CD4-positive, CD25-positive, alpha-beta regulatory T cell (primary cell): ENCODE measurements at places on chromosomes 4 and X.

GRCh38 chrX:135089126-135089525 lies 31.2 kb downstream of the ETDB start:
- no peak for DNase-seq

- no peak for DNase-seq
Measured at GRCh38 chrX:96211953-96212352, 472.7 kb upstream of the DIAPH2 start.

- no peak for DNase-seq
Measured at GRCh38 chr4:76571274-76571673, 136.2 kb downstream of the SHROOM3 start.

GRCh38 chrX:53930515-53931380 lies 113.5 kb downstream of the PHF8 start:
- no peak for DNase-seq

GRCh38 chrX:113522814-113523213 lies 682.2 kb upstream of the AMOT start:
- DNase-seq, result no peak

DNA sequence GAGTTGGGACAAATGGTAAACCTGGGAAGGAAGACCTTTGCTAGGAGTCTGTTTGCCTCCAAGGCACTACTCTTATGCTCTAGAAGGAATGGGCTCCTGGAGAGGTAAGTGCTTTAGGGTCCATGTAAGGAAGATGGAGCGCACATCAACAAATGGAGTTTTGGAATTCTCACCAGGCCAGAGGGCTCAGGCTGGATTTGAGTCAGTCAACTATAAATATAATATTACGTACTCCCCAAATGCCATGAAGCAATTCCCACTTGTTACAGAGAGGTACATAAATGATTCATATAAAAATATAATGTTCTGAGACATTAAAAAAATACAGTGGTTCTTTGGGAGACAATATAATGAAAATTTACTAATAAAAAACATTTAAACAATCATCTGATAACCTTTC lies 1.6 kb upstream of the SLC9B1 start:
- no peak for DNase-seq

DNA sequence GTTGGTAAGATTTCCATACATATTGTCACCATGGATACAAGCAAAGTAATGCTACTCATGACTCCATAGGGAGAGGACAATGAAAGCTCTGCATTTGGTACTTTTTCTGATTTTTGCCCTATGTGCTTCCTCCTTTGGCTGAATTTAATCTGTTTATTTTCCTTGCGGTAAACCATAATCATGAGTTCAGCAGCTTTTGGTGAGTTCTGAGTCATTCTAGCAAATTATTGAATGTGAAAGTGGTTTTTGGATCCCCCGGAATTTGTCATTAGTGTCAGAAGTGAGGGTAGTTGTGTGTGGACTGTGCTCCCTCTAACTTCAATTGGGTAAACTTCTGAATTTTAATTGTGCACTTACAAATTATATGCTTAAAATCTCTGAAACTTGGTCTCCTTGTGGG lies 170.3 kb downstream of the MOSPD2 start:
- DNase-seq, result no peak

- DNase-seq, result no peak
Measured at GRCh38 chr4:7390336-7390735, 44.4 kb downstream of the PSAPL1 start.

GRCh38 chr4:113766882-113767281 lies 5.3 kb upstream of the CAMK2D start:
- DNase-seq, result no peak

- DNase-seq, result no peak
Measured at GRCh38 chr4:26048950-26049349, 134.9 kb downstream of the SMIM20 start.

DNA sequence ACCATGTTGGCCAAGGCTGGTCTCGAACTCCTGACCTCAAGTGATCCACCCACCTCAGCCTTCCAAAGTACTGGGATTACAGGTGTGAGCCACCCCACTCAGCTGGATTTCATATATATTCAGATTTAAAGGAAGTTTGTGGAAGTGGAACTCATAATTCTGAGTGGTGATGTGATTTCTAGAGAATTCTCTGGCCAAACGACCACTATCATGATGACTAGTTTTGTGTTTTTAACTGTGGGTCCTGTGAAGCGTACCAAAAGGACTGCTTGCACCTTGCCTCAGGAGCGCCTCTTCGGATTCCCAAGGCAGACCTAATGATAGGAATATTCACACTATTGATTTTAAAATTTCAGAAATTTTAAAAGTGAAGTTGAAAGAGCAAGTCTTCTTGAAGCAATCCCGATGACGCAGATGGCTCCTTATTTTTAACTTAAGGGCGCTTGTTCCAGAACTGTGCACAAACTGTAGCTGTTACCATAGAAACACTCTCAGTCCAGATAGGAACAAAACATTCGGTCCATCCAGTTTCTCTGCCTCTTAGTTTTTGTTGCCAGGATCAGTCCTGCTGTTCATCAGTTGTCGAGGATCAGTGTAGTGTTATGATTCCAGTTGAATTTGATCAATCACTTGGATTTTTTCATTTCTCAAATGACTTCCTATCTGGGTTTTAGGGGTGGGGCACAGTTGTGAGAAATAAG lies 51.7 kb upstream of the CLCN4 start:
- no peak for DNase-seq

DNA sequence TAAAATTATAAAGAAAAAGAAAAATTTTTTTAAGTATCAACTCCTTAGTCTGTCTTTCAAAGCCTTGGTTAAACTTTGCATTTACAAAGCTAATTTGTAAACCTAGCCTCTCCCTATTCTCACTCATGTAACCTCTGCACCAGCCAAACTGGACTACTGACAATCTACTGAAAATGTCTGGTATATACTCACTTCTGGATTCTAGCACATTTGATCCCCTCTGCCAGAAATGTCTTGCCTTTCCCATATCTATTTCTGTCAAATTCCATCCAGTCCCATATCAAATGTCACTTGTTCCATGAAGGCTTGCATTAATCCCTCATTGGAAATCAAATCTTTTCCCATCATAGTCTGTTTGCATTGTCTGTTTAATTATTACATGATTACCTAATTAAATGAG lies 105.8 kb upstream of the KLHL13 start:
- DNase-seq, result no peak

DNA sequence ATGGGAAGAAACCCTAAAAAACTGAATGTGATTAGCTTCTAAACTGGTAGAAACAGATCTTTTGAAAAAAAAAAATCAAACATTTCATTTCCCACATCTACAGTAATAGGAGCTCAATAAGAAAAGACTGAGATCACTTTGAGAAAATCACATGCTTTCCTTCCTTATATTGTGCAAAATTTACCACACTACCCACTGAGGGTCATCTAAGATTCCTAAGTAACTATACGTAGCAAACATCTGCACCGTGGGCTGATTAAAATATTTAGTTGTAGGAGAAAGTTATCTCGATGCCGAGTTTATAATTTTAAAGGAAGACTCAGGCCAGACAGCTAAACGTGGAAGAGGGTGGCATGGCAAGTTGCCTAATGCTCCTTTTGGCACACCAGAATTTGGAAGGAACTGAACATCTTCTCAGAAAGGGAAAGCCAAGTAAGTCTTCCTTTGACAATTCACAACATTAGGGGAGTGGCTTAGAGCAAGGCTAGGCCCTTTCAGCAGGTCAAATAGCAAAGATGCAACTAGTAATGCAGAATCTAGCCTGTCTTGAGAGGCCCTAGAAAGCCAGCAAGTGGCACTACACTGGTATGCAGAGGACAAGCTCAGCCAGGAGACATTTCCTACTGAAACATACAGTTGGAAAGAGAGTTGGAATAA lies 128.0 kb downstream of the TMA16 start:
- no peak for DNase-seq

DNA sequence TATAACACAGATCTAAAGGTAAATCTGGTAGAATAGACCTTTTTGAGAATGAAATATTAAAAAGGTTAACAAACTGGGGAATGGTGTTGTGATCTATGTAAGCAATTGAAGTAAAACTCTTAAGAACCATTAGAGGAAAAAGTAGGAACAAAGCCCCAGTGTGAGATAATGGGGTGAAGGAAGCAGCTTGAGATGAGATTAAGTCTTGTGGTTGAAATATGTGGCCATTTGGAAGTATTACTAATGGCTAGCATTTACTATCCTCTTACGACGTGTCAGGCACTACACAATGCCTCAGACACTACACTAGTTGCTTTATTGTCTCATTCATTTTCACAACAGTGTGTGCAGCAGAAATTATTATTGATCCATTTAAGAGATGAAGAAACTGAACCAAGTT lies 25.9 kb upstream of the NDNF start:
- DNase-seq, result no peak

- no peak for DNase-seq
Measured at GRCh38 chrX:153653556-153653955, 6.6 kb downstream of the DUSP9 start.

GRCh38 chr4:13533670-13534343 lies 10.5 kb downstream of the NKX3-2 start:
- no peak for DNase-seq

GRCh38 chr4:129545599-129546278 lies 449.8 kb downstream of the C4orf33 start:
- DNase-seq, result no peak

DNA sequence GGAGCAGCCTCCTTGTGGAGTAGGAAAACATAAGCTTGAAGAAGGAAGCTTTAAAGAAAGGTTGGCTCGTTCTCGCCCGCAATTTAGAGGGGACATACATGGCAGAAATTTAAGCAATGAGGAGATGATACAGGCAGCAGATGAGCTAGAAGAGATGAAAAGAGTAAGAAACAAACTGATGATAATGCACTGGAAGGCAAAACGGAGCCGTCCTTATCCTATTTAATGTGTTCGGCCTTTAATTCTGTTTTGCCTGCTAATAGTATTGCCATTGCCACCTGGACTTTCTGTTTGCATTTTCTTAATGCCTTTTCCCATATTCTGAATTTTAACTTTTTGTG lies 1.4 kb downstream of the TCEAL1 start:
- no peak for DNase-seq

DNA sequence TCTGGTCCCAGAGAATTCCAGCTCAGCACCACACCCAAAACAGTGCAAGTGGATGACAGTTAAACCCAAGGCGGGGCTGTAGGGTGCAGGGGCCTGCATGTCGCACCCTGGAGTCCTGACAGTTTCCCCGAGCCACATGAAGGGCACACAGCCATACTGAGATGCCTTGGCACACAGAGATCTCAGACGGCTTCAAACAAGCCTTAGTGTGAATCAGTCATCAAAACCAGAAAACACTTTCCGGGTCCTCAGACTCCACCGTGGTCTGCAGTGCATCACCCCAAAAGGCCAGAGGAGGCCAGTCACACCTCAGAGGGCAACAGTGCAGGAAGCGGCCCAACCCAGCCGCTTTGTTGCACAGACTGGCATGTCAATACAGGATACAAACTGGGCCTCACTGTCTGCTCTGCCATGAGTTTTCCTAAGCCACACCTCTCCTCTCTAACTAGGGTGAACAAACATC lies 64.6 kb upstream of the ENPP6 start:
- peak; percentile 37 for DNase-seq

- DNase-seq, result no peak
Measured at GRCh38 chr4:65033899-65034298, 624.6 kb upstream of the TECRL start.

DNA sequence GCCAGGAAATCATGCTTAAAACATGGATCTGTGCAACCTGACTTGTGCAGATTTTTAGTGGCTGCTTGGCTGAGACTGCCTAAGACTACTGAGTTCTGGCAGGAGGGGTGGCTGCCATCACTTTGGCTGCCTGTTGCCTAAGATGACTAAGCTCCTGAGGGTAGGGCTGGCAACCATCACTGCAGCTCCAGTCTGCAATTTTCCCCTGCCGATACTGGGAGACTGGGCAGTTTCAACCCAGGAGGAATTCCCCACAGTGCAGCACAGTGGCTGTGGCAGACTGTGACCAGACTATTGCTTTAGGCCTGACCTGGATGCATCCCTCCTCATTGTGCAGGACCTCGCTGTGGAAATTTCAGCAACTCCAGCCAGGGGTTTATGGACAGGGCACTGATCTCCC lies 544.9 kb downstream of the ANKRD50 start:
- DNase-seq, result no peak

GRCh38 chr4:12926189-12927066 lies 557.7 kb downstream of the RAB28 start:
- no peak for DNase-seq

GRCh38 chrX:119755981-119756533 lies 2.3 kb upstream of the SOWAHD start:
- DNase-seq, result peak; percentile 6

DNA sequence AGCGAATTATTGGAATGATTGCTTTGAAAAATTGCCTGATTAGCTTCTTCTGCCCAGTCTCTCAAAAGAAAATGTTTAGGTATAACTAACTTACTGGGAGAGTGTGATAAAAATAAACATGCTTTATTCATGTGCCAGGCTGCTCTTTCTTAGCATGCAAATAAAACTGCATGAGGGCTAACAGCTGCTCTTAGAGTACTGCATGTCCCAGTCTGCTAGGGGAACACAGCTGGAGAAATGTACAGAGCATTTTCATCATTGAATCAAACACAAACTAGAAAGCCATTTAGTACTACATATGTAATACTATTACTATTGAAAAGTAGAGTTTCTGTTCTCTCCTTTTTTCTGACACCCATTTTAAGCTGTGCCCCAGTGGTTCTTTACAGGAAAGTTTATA lies 726.0 kb downstream of the GRID2 start:
- no peak for DNase-seq

GRCh38 chrX:125522752-125523151 lies 203.1 kb downstream of the TEX13C start:
- no peak for DNase-seq

GRCh38 chr4:88803600-88804096 lies 106.0 kb upstream of the NAP1L5 start:
- DNase-seq, result no peak

DNA sequence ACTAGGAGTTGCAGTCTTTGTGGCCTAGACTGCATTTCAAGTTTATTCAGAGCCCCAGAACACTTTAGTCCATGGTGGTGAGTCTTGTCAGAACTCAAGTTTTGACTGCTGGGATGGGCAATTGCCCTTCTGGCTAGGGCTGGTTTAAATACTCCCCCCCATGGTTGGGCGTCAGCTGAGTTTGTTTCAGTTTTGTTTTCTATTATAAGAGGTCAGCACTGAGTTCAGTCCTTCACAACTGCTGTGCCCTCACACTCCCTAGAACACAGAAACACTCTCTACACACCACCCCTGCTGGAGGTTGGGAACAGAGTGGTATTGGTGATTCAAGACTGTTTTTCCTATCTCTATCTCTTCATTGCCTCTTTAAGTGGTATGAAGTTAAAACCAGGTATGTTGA lies 217.0 kb downstream of the GUCY2F start:
- DNase-seq, result no peak
